T-helper 1 cell (primary cell): ENCODE measurements at places on chromosomes 2 and 18.

- no peak for DNase-seq
Observed at GRCh38 chr2:100831831-100832230, 11.9 kb downstream of the NPAS2 start.

GRCh38 chr2:195021711-195022507 is 635.1 kb upstream of the SLC39A10 start:
- DNase-seq = no peak

- DNase-seq = no peak
Observed at GRCh38 chr2:237927986-237928385, 38.8 kb upstream of the UBE2F start.

GRCh38 chr2:25757906-25758305 is 84.5 kb upstream of the DTNB start:
- DNase-seq = no peak

- no peak for DNase-seq
Observed at GRCh38 chr2:159076241-159076640, 107.8 kb downstream of the TANC1 start.

- no peak for DNase-seq
Observed at GRCh38 chr2:139613264-139613663, 833.1 kb upstream of the NXPH2 start.

- no peak for DNase-seq
Observed at GRCh38 chr2:74181739-74182138, 3.1 kb upstream of the MOB1A start.

DNA sequence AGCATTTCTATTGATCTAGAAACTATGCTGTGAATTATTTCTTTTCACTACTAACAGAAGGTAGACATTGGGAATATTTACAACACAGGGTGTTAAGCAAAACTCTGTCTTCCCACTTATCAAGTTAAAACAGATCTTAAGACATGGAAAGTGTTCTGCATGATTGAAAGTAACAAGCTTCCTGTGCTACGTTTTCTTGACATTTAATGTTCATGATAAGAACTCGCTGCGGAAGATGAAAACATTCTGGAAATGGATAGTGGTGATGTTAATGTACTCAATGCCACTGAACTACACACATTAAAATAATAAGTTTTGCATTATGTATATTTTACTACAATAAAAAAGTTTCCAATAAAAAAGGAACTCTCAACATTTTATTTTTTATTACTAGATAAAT is 74.4 kb upstream of the SCN7A start:
- DNase-seq = no peak

DNA sequence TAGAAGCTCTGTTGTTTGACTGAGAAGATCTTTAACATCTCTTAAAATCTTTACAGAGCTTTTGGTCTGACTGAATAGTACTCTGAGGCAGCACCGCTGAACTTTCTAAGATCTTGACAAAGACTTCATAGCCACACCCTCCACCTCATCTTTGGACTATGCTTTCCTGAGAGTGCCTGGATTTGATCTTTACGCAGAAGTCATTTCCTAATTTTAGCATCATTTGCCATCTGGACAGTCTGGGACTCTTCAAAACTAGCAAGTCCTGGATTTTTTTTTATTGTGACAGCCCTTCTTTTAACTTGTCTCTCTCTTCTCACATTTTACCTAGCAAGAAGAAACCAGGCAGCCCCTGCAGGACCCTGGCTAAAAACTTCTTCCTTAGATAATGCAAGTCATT is 188.8 kb downstream of the CTIF start:
- DNase-seq = no peak

GRCh38 chr2:104769096-104769495 is 84.8 kb upstream of the POU3F3 start:
- DNase-seq = no peak

- no peak for DNase-seq
Observed at GRCh38 chr2:19059076-19059475, 299.3 kb downstream of the OSR1 start.

GRCh38 chr2:212428681-212429478 is 109.7 kb downstream of the ERBB4 start:
- no peak for DNase-seq

DNA sequence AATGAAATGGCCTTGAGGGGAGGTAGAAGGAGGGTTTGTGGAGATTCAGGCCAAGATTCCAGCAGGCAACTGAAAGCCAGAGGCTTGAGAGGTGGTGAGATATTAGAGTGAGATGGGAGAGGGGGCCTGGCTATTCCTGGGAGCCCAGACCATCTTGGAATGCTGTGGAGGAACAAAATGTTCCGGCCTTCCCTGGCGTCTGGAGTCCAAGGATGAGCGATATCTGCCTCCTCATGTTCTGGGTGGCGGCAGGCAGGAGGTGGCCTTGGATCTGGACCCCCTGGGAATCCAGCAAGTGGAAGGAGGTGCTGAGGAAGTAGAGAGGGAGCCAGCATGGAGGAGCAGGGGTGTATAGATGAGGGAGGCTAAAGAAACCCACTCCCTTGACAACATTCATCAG is 335.9 kb downstream of the CYP26B1 start:
- DNase-seq = no peak

DNA sequence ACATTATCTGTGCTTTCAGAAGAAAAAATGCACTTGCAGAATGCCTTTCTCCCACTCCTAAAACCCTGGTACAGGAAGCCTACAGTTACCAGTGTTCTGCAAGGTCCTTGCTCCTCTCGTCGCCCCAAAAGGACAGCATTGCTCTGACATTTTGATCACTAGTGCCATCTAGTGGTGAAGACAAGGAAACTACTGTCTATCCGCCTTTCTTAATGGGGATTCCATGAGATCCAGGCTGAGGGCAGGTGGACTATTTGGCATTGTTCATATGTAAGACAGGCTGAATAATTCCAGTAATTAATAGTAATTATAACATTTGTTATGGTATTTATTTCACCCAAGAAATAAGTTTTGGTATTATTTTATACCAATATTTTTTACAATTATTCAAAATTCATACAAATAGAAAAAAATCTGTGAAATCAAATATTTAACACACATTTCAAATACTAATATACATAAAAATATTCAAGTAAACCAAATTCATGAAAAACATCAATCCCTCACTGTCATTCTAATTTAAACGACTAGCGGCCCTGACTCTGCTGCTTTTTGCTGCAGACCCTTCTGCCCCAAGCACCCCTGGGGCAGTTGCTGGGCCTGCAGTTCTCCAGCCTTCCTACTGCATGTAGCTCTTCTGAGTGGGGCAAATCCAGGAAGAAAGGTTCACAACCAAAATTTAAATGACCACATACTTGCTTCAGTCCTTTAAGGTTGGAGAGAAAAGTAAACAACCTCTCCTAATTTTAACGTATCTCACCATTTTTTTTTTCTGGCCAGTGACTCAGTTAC is 19.0 kb downstream of the TPGS2 start:
- peak; percentile 63 for DNase-seq

DNA sequence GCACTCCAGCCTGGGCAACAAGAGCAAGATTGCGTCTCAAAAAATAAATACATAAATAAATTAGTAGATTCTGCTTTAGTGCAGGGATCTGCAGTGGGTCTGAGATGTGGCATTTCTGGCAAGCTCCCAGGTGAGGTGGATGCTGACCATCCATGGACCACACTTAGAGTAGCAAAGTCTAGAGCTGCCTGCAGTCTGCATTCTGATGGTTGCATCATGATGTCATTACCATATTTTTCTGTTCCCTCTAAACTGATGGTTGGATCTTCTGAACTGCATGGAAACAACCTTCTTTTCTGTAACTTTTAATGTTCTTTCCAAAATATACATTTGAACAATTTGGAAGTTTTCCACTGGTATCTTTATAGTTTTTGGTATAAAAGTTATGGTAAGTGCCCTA is 42.9 kb downstream of the MYL12B start:
- DNase-seq = no peak

DNA sequence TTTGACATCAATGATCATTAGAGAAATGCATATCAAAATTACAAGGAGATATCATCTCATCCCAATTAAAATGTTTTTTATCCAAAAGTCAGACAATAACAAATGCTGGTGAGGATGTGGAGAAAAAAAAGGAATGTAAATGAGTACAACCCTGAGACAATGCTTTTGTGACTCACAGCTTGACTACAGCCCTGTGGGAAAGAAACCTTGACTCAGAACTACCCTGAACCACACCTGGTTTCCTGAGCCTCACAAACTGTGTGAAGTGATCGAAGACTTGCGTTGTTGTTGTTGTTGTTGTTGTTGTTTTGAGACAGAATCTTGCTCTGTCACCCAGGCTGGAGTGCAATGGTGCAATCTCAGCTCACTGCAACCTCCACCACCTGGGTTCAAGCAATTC is 266.6 kb upstream of the MYT1L start:
- DNase-seq = no peak

DNA sequence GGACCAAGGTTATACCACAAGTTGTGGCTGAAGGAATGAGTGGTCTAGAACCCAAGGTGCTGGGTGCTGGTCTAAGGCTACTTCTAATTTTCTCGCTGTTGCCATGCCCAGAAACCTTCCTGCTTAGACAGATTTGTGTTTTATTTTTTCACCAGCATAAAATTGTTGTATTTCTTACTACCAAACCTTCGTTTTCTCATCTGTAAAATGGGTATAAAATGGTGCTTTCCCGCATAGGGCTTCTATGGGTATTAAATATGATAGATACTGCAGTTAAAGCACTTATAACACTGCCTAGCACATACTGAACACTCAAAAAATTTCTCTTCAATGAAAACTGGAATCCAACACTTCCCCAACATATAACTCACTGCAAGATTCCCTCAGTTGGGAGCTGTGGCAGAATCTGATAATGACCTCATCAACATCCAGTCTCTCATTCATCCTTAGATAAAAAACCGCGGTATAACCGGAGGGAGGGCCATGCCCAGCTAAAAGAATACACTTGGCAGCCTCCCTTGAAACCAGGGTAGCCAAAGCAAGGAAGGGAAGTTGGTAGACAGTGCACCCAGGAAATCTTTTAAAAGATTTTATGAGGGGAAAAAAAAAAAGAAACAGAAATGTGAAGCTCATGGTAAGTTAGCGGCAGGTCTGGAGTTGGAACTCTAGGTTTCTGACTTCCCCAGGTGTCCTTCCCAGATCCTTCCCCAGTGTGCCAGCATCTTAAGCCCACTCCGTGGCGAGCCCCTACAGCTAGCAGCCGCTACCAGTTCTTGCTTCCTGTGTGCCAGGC is 1.2 kb downstream of the NEMP2 start:
- no peak for DNase-seq

DNA sequence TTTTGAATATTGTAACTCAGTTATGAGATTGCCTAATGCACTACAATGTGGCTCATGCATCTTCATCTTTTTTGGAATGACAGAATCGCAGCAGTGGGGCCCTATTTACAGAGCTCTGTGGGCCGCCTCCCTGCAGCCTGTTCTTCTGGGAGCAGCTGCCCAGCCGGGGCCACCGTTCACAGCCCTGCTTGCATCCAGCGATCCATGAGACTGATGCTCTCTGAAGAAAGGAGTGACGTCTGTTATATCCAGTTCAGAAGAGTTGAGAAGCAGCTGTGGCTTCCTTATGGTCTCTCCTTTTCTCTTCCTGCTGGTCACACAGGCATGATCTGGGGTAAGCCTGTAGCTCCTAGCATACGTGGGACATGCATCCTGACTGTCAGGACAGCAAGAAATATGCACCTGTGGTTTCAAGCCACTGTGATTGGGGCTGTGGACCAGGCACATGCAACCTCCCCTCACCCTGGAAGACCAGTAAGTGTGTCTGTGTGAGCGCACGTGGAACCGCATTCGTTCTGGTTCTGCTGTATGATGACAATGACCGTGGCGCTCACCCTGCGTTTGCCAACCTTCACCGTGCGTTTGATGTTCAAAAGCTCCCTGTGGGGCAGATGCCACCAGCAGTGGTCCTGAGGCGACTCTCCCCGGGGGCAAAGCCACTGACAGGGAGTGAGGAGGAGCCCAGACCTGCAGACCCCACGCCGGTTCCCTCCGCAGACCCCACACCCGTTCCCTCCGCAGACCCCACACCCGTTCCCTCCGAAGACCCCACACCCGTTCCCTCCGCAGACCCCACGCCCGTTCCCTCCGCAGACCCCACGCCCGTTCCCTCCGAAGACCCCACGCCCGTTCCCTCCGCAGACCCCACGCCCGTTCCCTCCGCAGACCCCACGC is 189.8 kb downstream of the TMEM18 start:
- no peak for DNase-seq

DNA sequence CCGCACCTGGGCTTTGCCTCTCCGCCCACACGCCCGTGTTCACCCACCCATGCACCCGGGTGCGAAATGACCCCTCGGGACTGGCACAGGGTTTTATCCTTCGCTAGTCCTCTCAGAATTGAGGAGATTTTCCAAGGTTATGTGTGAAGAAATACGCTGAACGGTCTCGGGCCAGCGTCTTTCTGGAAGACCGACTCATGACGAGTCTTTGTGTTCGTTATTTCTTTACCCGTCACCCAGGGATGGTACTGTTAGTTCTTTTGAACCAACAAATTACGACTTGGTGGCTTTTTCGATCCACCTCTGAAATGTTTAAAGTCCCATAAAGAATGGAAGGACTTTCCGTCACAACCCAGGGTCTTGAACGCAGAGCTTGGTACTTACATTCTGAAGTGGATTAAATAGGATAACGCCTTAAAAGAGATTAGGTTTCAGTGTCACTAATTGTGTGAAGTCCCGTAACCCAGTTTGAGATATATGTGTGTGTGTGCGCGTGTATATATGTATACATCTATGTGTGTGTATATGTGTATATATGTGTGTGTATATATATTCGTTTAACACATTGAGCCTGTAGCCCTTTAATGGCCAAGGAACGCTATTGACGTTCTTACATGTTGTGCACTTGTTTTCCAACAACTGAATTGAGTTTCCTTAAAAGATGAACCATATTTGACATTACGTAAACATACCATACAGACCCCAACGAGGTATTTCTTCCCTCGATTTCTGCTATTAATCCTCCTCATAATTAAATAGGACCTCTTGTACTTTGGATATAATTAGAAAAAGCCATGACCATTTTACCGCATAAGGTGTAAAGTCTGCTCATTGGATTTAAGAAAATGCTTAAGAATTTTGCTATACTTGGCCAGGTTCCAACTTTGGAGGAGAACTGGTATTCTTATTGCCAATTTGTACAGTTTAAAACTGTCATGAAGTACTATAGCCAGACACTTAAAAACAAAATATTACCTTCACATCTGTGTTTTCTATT is 889 bp downstream of the ZC3H15 start:
- DNase-seq = no peak

GRCh38 chr2:138780446-138780880 is 273 bp upstream of the NXPH2 start:
- no peak for DNase-seq

GRCh38 chr2:127067620-127068350 is 39.2 kb downstream of the BIN1 start:
- peak; percentile 42 for DNase-seq

GRCh38 chr2:237472909-237473877 is 13.9 kb upstream of the MLPH start:
- DNase-seq = no peak

DNA sequence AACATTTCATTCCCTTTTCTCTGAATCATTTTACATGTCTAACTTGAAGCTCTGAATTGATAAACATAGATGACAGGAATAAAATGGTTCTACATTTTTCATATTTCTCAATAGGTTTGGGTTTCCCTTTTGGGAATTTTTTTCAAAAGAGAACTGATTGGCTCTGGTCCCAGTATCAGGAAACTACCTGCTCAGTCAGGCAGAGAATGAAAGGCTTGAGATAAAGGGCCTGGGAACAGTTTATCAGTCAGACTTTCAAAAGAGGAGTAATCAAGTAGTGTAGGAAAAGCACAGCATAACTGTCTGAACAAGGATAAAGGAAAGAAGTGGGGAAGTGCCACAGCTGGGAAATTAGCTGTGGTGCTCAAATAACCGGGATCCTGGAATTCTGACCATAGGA is 28.3 kb upstream of the CCL20 start:
- DNase-seq = no peak
